ENCODE measurements at places on chromosomes 3 and 15. TPM values are rescaled to one million over a fixed set of nuclear protein-coding genes. Genes with fewer than 3 reads are reported as not detected.

Gene CAPN3
- total RNA-seq: 2.4 TPM

DNA sequence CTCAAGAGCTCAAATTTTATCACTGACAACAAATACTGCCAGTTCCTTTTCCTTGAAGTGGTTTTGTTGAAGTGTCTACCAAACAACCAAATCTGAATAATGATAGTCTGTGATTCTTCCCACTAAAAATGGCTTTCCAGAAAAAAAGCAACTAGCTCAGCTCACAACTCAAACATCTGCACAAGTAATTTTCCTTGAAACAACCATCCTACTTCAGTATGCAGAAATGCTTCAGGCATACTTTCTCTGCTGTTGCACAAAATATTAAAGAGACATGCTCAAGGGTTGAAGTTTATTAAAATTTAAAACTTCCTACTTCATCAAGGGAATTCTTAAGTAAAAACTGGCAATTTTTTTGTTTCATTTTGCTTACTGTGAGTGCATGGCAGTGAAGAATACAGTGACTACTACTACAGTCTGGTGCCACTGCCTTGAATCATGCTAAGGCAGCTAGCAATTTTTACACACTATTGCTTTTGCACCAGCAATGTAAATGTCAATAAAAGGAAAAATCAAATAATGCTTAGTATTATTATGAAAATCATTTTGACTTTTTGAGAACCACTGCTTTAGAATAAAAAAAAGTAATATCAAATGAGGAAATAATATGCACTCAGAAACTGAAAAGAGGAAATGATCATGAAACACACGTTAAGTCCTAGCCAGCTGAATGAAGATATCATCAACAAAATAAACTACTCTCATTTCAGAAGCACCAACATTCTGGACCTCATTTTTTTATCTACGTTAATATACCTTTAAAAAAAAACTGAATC, 33.6 kb downstream of the VPS13C start:
- no peak for DNase-seq

GRCh38 chr15:92579931-92580470, 75.6 kb downstream of the FAM174B start:
- DNase-seq: no peak

GRCh38 chr15:54660356-54660755, 536.4 kb downstream of the RSL24D1 start:
- no peak for DNase-seq

DNA sequence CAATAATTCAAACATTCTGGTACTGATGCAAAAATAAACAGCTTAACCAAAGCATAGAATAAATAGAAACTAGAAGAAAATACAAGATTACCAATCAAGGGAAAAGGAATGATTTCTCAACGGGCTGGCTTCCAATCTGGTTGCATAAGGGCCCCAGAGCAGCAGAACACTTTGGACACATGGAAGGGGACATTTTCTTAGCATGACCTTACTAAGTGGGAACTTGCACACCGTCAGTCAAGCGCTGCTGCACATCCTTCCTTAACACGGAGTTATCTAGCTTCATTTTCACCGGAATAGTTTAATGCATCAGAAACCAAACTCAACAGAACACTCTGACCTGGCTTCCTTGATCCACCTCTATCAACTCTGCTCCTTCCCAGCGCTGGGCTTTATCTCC, 388.5 kb downstream of the VPS13C start:
- no peak for DNase-seq

Gene C3orf62
- total RNA-seq: 2.3 TPM

DNA sequence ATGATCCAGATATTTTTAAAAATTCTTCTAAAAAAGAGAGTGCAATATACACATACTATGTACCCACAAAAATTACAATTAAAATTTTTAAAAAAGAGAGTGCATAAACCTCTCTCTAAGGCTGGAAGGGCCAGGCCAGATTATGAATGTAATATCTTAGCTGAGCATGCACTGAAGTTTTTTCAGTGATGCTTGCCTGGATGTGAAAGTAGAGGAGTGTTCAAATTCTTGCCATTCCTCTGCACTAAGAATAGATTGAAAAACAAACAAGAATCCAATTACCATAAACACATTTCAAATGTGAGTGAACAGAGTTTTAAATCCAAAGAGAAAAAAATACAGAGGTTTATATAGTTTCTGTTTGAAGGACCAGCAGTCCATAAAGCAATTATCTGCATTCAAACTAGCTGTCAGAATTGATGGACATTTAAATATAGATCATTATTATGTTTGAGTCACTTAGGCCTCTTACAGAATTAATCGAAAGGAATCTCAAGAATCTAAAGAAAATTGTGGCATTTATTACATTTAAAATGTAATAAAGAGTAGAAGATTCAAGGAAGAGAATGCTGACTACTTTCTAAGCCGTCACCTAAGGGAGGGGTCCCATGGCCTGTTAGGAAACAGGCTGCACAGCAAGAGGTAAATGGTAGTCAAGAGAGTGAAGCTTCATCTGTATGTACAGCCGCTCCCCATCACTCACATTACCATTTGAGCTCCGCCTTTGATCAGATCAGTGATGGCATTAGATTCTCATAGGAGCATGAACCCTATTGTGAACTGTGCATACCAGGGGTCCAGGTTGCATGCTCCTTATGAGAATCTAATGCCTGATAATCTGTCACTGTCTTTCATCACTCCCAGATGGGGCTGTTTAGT, 159.3 kb upstream of the MDFIC2 start:
- DNase-seq: no peak
